ENCODE measurements at places on chromosomes 1 and 21.
A peak's percentile ranks its signal among the peaks of the same experiment; 100 is the strongest.

DNA sequence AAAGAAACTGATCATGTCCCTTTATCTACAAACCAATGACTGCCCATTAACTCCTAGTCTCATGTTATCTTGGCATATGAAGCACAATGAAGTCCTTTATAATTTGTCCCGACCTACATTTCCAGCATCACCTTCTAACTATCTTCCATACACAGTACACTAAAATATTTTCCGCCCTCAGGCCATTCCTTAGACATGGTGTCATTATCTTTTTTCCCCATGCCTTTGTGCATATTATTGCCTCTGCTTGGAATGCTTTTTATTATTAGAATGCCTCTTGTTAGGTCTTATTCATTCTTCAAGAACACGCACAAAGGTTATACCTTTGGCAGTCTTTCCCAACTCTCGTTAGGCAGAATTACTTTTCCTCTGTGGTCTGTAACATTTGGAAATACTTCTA, 39.6 kb downstream of the ATG4C start:
- DNase-seq = no peak

- no peak for DNase-seq
Measured at GRCh38 chr21:16992448-16992847, 520.4 kb upstream of the CXADR start.

DNA sequence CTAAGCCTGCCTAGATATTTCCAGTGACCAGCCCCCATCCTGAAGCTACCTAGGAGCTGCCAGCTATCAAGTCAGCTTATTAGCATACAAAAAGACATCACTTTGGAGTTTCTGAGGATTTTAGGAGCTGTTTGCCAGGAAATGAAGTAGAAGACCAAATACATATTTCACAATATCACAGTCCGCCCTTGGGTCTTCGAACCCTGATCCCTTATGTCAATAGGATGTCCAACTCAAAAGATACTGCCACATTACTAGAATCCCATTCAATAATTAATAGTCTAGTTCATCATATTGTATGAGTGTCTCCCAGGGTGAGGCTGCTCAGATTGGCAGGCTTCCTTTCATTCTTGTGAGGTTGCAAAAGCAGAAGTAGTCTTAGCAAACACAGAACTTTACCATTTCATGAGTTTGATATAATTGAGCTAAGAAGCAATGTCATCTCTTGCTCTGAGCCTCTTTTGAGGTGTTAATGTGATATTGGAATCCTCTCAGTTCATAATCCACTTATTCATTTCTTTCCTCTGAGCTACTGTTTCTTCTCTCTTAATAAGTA, 13.6 kb downstream of the IPO9 start:
- no peak for DNase-seq

DNA sequence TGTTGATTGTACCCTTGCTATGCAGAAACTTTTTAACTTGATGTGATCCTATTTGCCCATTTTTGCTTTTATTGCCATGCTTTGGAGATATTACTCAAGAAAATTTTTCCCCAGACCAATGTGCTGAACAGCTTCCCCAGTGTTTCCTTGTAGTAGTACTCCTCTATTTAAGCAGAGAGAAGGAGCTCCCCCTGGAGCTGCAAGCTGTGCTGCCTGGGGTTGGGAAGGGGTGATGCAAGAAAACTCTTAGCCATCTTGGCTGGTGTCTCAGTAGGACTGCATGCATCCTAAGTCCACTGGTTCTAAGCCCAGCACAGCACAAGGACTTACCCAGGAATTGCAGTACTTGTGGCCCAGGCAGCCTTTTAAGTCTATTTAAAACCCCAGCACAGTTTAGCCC, 121.6 kb downstream of the NTMT2 start:
- no peak for DNase-seq

- DNase-seq = no peak
Measured at GRCh38 chr1:116380499-116381242, 7.6 kb downstream of the ATP1A1 start.

- DNase-seq = no peak
Measured at GRCh38 chr1:228955691-228956090, 220.4 kb downstream of the RHOU start.

GRCh38 chr1:248788327-248788726, 32.8 kb upstream of the LYPD8 start:
- no peak for DNase-seq

DNA sequence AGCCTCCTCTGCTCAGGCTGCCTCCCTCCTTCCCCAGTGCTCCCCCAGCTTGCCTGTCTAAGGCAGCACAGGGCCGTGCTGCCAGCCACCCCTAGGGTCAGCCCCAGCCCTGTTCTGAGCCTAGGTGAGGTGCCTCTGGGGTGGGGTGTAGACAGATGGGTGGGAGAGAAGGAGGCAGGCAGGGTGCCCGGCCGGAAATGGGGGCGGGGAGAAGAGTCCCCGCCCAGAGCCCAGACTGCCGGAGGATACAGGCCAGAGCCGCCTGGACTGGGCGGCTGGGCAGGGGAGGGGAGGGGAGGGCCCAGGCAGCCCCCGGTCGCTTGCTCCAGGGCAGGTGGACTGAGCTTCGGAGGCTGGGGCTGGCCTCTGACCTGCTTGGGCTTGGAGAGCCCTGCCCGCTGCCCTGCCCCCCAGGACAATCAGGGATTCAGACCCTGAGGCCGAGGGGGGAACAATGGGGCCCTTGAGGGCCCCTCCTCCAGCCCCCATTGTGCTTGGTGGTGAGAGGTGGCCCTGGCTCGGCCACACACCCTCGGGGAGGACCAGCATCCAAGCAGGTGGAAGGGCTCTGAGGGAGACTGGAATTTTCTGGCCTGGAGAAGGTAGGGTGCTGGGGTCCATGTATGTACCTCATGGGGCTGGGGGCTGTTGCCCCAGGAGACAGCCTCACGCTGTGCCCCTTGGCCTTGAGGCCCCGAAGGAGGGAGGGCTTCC, at the start of gene GJC2:
Gene GJC2, plus strand, starts transcription at position 525 of the 714 bp plus-strand sequence. CDS start 7,829 bp downstream, outside the sequence.
- no peak for DNase-seq

- no peak for DNase-seq
Measured at GRCh38 chr1:71783071-71783470, 499.3 kb downstream of the NEGR1 start.

DNA sequence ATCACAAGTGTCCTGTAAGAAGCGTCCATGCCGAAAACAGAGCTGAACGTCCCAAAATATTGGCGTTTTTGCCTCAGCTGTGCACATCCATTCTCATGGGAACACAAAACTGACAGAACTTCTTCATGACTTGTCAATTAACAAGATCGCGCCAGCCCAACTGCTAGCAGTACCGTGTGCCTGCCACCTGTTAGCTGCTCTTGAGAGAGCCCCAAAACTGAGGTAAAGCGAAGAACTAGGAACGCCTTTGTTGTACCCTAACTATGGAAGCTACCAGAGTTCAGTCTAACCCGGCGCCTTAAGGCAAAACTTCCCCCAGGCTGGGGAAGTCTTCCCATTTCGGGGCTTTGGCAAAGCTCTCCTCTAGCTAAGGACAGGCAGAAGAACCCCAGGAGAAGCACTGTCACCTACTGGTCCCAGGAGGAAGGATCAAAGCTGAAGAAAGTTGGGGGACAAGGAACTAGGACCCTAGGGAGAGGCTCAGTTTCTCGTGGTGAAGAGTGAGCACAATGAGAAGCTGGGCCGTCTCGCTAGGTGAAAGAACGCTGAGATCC, 719 bp downstream of the EYA3 start:
- no peak for DNase-seq

GRCh38 chr1:161164901-161165610, 1.2 kb upstream of the PPOX start:
- no peak for DNase-seq

GRCh38 chr1:8003438-8004112, 22.5 kb downstream of the ERRFI1 start:
- no peak for DNase-seq

DNA sequence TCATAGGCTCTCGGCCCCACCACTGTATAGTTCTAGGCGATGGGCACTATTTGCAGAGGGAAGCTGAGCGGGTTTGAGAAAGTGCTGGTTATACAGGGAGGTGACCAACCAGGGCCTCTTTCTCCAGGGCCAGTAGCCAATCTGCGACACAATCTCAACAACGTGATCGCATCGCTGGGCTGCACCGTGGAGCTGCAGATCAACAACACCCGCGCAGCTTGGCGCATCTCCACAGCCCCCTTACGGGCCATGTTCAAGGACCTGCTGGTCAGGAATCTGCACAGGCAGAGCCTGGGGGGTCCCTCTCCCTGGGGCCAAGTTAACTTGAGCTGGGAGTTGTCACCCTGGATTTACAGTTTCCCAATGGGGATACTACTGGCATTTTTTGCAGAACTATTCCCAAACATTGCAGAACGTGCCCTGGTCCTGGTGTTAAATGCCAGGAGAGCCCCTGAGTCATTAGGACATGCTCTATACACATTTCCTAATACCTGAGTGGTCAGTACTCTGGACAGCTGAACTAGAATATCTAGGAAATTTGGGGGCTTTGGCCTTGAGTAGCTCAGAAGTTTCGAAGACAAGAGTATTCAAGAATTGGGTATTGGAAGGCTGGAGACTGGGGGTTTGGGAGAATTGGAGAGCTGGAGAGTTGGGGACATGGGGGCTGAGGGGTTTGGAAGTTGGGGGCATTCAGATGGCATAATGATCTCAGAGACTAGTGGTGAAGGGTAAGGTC, 6.9 kb downstream of the DCST1 start:
- DNase-seq = no peak

DNA sequence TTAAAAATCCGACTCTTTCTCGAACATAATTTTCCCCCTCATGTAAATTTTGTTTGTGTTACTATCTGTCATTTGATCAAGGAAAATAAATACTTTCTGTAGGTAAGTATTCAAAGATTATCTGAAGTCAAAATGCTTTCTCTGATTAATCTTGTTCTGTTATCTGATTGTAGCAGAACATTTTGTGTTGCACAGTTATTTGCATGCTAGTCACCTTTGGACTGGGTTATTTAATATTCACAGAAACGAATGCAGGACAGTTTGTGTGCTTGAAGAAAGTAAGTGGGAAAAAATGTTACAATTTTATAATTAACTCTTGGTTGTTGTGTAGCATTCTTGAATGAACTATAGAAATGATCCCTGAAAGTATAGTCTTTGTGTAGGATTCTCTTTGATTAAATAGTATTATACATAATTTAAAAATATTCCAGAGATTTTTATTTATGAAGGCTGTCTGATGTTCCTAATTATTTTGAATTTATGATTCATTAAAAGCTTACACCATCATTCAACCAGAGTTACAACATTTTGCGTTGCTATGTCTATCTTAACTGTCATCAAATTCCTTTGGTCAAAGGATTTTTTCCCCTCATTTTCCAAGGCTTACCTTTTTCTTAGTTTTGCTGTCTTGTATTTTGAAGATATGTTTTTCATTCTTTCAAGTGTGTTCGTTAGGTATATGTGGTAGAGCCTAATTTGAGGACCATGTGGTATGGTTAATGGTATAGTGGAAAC, 176.6 kb downstream of the GIPC2 start:
- no peak for DNase-seq

GRCh38 chr1:201902198-201902597, 13.5 kb downstream of the SHISA4 start:
- no peak for DNase-seq

DNA sequence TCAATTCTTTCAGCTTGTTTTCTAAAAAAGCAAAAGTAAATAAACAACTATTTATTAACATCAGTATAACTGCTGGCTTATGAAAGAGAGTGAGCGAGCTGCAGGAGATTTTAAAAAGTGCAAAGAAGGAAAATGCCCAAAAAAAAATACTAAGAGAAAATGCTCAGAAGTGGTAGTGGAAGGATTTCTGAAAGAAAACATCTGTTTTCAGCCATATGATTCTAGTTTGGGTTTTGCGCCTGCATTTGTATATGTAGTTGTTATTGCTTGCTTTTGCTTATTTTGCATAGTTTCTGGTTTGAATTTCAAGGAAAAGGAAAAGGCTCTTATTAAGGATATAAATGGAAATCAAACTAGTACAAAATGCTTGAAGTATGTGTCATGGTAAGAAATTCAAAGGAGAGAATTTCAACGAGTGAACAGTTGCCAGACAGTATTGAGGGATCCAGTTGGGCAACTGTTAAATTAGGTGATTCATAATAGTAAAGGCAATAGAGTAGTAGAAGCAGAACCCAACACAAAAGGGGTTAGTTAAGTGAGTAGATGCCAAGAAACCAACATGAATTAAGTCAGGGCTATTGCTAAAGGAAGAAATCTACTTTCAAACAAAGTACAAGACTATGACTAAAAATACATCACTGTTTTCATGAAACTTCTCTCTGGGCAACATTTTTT, 1.2 kb downstream of the GBP5 start:
- DNase-seq = no peak

- no peak for DNase-seq
Measured at GRCh38 chr1:235100194-235100772, 28.4 kb downstream of the TOMM20 start.

DNA sequence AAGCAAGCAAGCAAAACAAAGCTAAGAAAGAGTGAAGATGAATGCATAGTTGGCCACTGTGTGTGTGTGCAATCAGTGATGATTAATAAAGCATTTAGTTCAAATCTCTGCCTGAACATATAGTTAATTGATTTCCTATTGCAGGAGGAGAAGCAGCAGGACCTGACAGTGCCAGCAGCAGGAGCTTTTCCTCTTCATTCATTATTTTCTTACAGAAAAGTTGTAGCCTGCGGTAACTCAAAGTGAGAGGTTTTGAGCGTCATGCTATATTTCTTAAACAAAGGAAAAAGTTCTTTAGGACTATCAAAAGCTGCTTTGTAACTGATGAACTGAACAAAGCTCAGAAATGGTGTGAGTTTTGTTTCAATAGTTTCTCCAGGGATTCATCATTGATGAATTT, 379.9 kb downstream of the PTBP2 start:
- no peak for DNase-seq

DNA sequence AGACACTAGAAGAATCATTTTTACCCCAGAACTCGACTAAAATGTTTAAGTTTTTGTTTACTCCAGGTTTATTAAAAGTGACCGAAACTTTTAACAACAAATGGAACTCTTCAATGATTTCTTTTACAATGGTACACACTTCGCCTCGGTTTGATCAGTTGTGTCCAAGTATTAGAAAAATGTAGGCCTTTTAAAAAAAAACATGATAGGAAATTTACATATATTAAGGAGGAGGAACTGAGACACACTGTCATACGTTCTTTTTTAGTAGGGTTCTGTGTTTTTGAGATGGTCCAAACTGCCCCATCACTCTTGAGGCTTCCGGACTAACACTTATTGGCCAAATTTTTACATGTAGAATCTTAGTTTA, 1.3 kb downstream of the PRDM2 start:
- no peak for DNase-seq

DNA sequence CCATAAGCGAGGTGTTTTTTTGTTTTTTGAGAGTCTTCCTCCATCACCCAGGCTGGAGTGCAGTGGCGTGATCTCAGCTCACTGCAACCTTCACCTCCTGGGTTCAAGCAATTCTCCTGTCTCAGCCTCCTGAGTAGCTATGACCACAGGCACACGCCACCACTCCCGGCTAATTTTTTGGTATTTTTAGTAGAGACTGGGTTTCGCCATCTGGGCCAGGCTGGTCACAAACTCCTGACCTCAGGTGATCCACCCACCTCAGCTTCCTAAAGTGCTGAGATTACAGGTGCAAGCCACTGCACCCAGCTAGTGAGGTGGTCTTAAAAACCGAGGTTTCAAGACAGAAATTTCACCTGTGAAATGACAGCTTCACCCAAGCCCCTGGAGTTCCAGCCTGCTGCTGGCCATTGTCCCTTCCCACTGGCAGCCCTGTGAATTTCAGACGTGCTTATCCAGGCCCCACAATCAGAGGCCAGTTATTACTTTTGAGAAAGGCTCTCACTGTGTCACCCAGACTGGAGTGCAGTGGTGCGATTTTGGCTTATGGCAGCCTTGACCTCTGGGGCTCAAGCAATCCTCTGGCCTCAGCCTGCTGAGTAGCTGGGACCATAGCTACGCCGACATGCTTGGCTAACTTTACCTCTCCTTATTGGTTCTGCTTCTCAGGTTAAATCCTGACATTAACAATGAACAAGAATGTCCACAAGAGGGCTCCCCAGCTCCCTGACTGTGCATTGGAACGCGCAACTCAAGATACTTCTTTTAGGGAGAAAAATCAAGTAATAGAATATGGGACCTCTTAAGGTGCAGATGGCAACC, 19.4 kb downstream of the ENO1 start:
- peak; percentile 21 for DNase-seq
